Suppressor macrophage treated with lipopolysaccharide for 4 hours (primary cell): ENCODE measurements at places on chromosomes 13 and 19.

GRCh38 chr13:62875118-62875640 lies 1459.5 kb upstream of the PCDH20 start:
- DNase-seq, result no peak

- no peak for DNase-seq
Observed at GRCh38 chr13:19519049-19519448, 42.3 kb downstream of the TPTE2 start.

GRCh38 chr19:19321141-19321577 lies 530 bp downstream of the MAU2 start:
- DNase-seq, result peak; percentile 54

DNA sequence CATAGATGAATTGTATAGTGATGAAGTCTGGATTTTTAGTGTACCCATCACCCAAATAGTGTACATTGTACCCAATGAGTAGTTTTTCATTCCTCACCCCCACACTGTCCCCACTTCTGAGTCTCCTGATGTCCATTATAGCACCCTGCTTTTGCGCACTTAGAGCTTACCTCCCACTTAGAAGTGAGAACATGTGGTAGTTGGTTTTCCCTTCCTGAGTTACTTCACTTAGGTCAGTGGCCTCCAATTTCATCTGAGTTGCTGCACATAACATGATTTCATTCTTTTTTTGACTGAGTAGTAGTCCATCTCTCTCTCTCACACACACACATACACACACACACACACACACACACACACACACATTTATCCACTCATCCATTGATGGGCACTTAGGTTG lies 43.2 kb upstream of the ALOX5AP start:
- no peak for DNase-seq

DNA sequence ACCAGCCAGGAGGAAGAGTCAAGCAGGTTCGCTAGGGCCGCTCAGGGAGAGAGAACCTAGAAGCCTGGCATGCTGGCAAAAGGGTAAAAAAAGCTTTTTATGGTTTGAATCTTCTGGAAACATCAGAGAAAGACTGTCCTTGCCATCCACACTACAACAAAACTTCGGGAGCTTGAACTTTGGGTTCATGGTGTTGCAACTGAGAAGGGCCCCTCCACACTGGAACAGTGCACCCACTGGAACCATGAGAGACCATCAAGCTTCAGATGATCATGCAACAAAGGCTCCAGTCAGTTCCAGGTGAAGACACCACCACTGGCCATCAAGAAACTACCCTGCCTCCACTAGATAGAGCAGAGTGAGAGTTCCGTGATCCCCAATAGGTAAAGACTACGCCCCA lies 170.1 kb downstream of the RGCC start:
- no peak for DNase-seq

- DNase-seq, result peak; percentile 6
Observed at GRCh38 chr13:32585550-32586079, 637 bp upstream of the PDS5B start.

DNA sequence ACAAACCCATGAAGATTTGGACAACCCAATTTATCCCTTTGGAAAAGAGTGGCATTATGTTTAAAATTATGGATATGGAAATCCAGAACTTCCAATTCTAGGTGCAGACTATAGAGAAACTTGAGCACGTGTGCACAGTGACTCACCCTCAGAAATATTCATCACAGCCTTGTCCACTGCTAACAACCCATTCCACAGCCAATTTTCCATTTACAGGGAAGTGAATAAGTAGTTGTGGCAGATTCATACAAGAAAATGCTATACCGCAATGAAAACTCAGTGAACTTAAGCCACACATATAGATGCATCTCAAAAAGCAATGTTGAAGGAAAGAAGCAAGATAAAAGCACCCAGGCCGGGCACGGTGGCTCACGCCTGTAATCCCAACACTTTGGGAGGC lies 133.3 kb downstream of the USP12 start:
- no peak for DNase-seq

DNA sequence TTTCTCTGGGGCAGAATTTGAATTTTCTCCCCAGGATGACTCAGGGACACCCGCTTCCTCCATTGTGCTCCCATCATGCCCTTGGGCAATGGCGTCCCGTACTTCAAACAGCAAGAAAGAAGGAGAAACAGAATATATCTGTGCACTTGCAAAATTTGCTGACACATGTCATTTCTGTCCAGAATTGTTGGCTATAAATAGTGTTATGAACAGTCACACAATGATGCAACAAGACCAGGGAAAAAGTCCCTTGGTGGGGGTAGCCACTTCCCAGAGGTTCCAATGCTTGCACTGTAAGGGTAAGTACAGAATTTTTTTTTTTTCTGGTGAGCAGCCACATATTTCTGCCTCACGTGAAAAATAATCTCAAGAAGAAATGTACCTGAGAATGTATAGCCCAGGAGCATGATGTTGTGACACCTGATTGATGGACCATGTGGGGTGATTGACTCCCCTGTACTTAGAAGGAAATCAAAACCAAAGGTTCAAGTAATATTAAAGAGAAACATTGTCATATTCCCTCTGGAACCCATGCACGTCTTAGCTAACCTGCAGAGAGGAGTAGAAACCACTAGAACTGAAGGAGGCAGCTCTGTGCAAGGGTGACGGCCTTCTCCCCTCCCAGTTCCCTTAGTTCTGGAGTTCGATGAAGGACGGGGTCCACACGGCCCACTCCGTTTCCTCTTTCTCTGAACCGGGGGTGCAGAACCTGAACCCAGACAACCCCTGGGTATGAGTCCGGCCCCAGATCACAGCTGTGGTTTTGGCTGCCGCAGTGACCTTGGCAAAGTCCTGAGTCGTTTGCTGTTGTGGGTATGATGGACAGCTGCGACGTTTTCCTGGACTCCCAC lies 9.3 kb upstream of the LAIR1 start:
- peak; percentile 96 for DNase-seq

DNA sequence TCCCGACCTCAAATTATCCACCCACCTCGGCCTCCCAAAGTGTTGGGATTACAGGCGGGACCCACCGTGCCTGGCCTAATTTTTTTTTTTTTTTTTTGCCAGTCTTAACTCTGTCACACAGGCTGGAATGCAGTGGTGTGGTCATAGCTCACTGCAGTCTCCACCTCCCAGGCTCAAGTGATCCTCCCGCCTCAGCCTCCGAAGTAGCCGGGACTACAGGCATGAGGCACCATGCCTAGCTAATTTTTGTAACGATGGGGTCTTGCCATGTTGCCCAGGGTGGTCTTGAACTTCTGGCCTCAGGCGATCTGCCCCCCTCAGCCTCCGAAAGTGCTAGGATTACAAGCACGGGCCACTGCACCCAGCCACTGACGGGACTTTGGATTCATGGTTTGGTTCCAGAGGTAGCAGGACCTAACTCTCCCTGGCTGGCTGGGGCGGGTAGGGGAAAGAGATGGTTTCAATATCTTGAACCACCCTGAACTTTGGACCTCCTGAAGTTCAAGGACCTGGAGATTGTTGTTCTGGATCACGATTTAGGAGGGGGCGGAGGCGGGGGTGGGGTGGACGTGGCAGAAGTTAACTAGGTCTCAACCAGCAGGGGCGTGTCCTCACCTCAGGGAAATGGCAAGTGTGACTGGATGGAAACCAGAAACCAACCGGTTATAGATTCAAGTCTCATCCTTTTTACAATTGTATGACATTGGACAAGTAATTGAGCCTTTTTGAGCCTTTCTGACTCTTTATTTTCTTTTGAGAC lies 40.8 kb downstream of the IER2 start:
- DNase-seq, result no peak

GRCh38 chr13:46717856-46718255 lies 79.1 kb downstream of the ESD start:
- no peak for DNase-seq

DNA sequence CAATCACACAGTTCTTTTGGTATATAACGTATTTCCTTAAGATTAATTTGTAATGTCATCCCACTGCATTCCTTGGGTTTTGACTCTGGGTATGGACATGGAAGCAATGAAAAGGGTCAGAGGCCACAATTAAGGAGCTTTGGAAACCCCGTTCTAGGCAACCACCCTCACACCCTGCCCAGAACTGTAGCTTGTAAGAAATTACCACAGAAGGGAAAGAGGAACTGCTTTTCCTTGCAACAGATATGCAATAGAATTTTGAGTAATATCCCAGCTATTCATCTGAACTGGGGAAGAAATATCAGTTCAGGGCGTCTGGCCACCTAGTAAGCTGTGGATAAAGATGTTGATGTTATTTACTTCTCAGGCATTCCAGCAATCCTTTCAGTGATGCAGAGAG lies 985 bp upstream of the CLC start:
- peak; percentile 54 for DNase-seq

GRCh38 chr13:20401931-20402856 lies 123.5 kb downstream of the CRYL1 start:
- no peak for DNase-seq

DNA sequence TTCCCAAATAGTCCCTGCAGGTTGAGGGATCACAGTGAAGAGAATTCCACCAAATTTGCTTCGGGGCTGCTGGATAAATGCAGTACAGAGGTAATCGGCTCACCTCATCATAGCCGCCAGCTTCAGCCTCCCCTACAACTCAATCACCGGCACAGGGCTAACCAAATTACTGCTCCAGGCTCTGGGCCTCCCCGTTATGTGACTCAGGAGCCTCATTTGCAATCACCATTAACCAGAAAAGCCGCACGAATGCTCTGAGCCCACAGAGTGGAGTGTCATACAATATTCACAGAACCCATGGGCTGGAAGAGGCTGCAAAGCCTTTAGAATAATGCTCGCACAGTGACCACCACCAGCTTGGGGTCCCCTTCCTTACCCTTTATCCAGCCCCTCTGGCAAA lies 4.9 kb downstream of the SIAH3 start:
- DNase-seq, result no peak

GRCh38 chr13:43246382-43246781 lies 223.0 kb downstream of the DNAJC15 start:
- DNase-seq, result no peak

- DNase-seq, result peak; percentile 18
Observed at GRCh38 chr19:741506-742131, 9.3 kb upstream of the MISP start.

- DNase-seq, result no peak
Observed at GRCh38 chr13:37981932-37982331, 112.4 kb upstream of the TRPC4 start.

DNA sequence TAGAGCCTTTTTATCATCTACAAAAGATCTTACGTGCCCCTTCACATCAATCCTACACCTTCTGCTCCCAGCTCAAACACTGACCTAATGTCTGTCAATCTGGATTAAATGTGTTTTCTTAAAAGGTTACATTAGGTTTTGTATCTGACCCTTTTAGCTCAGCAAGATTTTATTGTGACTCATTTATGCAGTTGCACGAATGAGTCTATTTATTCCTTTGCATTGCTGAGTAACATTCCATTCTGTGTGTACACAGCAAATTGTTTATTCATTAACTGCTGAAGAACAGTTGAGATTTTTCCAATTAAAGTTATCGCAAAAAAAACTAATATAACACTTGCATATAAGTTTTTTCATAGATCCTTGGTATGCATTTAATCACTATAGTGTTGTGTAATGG lies 253.9 kb upstream of the GPC6 start:
- DNase-seq, result no peak

- peak; percentile 36 for DNase-seq
Observed at GRCh38 chr19:42528354-42529247, at the start of gene CEACAM1. Gene CEACAM1 (minus strand): TSS chr19:42528481. CDS start chr19:42528374, 107 bp downstream.

- no peak for DNase-seq
Observed at GRCh38 chr13:84973661-84974060, 825.6 kb downstream of the SLITRK6 start.

- no peak for DNase-seq
Observed at GRCh38 chr13:76854894-76855293, 31.3 kb downstream of the KCTD12 start.

- DNase-seq, result no peak
Observed at GRCh38 chr13:20306039-20306438, 73.9 kb upstream of the GJB6 start.

DNA sequence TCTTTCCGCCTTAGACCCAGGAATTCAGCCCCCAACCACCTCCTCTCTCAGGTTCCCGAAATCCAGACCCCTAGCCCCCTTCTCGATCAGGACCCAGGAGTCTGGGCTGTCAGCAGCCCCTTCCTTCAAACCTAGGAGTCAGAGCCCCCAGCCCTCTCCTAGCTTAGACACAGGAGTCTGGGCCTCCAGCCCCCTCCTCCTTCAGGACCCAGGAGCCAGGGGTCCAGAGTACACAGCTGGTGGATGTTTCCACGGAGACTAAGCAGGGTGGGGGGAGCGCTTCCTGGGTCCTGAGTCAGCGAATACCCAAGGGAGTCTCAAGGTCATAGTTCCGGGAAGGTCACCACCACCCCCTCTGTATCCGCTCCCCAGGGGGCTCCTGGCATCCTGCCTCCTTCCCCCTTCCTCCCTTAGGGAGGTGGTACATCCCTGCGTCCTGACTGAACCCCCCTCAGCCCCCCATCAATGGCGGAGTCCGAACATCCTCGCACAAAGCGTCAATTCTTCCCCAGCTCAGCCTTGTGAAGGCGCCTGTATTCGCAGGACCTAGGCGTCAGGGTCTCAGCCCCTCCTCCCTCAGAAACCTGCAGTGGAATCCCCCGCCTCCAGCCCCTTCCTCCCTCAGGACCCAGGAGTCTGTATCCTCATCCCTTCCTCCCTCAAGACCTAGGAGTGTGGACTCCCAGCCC lies 4.6 kb downstream of the CADM4 start:
- no peak for DNase-seq

DNA sequence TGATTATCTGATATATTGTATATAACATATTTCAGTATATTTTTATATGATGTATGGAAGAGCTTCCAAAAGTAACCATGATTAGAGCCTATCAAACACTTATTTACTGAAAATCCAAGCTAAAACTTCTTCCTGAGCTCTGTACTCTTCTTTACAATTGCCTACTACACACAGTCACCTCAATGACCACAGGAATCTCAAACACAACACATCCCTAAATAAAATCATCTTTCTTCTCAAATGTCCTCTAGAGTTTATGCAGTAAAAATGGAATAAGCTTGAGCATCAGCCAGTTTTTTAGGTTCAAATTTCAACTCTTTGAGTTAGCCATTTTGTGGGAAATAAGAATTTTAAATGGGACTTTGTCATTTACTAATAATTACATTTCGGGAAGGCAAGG lies 102.6 kb upstream of the FNDC3A start:
- DNase-seq, result no peak

- DNase-seq, result no peak
Observed at GRCh38 chr19:56126983-56127780, 6.1 kb upstream of the ZNF787 start.
